Panc1 (cell line): ENCODE measurements at places on chromosomes 7 and 10. TPM values are rescaled to one million over a fixed set of nuclear protein-coding genes. Genes with fewer than 3 reads are reported as not detected.

The IL15RA gene
- total RNA-seq = 11.0 TPM

The ATP6V0A4 gene
- total RNA-seq = 0.15 TPM

The MBL2 gene
- not detected for total RNA-seq

The WDFY4 gene
- 0.23 TPM for total RNA-seq

The KAZALD1 gene
- total RNA-seq = 21.2 TPM

The SYT15B gene
- 0.05 TPM for total RNA-seq

The CALHM2 gene
- total RNA-seq = 5.9 TPM

The PLXDC2 gene
- 0.21 TPM for total RNA-seq

The NEUROG3 gene
- total RNA-seq = not detected

The CALCR gene
- 0.10 TPM for total RNA-seq

The WDR91 gene
- 8.8 TPM for total RNA-seq

The ZYX gene
- 169 TPM for total RNA-seq

The PARG gene
- total RNA-seq = 39.9 TPM

The ZNF727 gene
- not detected for total RNA-seq

The SPAG6 gene
- total RNA-seq = not detected

The C7orf57 gene
- total RNA-seq = 3.2 TPM

The AEBP1 gene
- 0.62 TPM for total RNA-seq

The NOS3 gene
- total RNA-seq = 3.1 TPM

The KLLN gene
- 1.3 TPM for total RNA-seq

The CTAGE8 gene
- total RNA-seq = 5.2 TPM

The VWDE gene
- total RNA-seq = 8.5 TPM

The TMEM139 gene
- 2.0 TPM for total RNA-seq

The FHIP2A gene
- total RNA-seq = 32.6 TPM

The TMEM184A gene
- 9.2 TPM for total RNA-seq

The GBX1 gene
- not detected for total RNA-seq

The CDNF gene
- 0.39 TPM for total RNA-seq

The CUBN gene
- total RNA-seq = 1.3 TPM

The FAM24B gene
- 21.3 TPM for total RNA-seq

The TPK1 gene
- 3.3 TPM for total RNA-seq

The CFAP43 gene
- 0.21 TPM for total RNA-seq

The UCN3 gene
- total RNA-seq = not detected

The BCAP29 gene
- total RNA-seq = 71.7 TPM

The OPN1SW gene
- not detected for total RNA-seq

The CHST15 gene
- total RNA-seq = 33.2 TPM

The TWNK gene
- 30.5 TPM for total RNA-seq

The CHN2 gene
- total RNA-seq = 0.15 TPM

The PALD1 gene
- total RNA-seq = 3.0 TPM

The TDRD1 gene
- total RNA-seq = not detected

The CFAP69 gene
- 0.51 TPM for total RNA-seq

The LFNG gene
- 38.1 TPM for total RNA-seq

The ASB10 gene
- not detected for total RNA-seq

The MGAM2 gene
- total RNA-seq = 0.10 TPM

The KIAA1217 gene
- total RNA-seq = 11.6 TPM

The VPS37D gene
- total RNA-seq = 4.4 TPM

The TMEM270 gene
- 0.72 TPM for total RNA-seq

The GIMAP2 gene
- total RNA-seq = 1.5 TPM

The GPR15LG gene
- 0.41 TPM for total RNA-seq

The CYP3A7 gene
- not detected for total RNA-seq

The OR2A5 gene
- total RNA-seq = not detected

The MYOZ1 gene
- not detected for total RNA-seq

The GPR141 gene
- not detected for total RNA-seq

The LIPF gene
- not detected for total RNA-seq

The PRSS37 gene
- total RNA-seq = not detected

The ECHDC3 gene
- 5.8 TPM for total RNA-seq

The ANKRD1 gene
- 0.26 TPM for total RNA-seq

The SLF2 gene
- 38.8 TPM for total RNA-seq

The MOGAT3 gene
- 0.23 TPM for total RNA-seq

The ZNF117 gene
- 8.0 TPM for total RNA-seq

The PPP1R3A gene
- total RNA-seq = not detected
